ENCODE measurements at places on chromosomes 7 and 10. TPM values are rescaled to one million over a fixed set of nuclear protein-coding genes. Genes with fewer than 3 reads are reported as not detected.

- no peak for DNase-seq
Measured at GRCh38 chr7:152967958-152968357, 208.4 kb downstream of the ACTR3B start.

GRCh38 chr10:11930312-11930978 lies 107.3 kb downstream of the PROSER2 start:
- DNase-seq: no peak

DNA sequence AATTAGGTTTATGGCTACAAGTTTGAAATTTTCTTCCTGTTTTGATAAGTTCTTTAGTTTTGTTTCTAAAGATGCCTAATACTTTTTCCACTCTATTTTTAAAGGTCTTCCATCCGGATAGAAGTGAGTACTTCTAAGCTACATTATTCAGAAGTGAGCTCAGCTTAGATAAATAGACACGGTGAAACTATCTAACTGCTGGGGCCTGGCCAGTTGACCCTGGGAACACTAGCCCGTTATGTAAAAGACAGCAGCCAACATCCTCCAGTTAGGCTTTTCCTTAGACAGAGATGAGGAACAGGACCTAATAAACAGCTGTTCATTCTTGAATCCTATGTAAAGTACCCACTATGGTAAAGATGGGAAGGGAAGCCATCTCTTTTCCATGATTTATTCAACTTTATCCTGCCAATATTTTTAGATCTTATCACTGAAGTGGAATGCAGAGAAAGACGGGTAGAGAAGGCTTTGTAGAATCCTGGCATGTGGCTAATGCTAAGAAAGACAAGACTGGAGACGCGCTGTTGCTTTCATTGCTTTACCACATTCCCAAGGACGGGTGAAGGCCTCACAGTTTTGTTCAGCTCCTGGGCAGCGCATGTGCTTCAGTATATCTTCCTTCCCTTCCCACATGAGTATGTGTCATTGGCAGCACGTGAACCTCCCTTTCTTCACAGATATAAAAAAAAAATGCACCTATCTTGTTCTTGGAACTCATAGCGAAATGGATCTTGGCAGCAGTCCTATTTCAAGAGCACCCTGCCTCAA lies 340.0 kb upstream of the MEOX2 start:
- DNase-seq: no peak

DNA sequence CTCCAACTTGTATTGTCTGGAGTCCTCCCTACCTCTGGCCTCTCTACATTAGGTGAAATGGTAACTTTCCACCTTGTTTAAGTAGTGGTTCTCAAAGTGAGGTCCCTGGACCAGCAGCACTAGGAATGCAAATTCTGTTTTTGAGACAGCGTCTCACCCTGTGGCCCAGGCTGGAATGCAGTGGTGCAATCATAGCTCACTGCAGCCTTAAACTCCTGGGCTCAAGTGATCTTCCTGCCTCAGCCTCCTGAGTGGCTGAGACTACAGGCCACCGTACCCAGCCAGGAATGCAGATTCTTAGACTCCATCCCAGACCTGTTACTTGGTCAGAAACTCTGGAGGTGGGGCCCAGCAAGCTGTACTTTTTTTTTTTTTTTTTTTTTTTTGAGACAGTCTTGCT lies 6.8 kb upstream of the TBL2 start:
- no peak for DNase-seq

- no peak for DNase-seq
Measured at GRCh38 chr10:100909501-100910263, 3.1 kb upstream of the SLF2 start.

- no peak for DNase-seq
Measured at GRCh38 chr10:96441322-96441885, 72.3 kb downstream of the TLL2 start.

DNA sequence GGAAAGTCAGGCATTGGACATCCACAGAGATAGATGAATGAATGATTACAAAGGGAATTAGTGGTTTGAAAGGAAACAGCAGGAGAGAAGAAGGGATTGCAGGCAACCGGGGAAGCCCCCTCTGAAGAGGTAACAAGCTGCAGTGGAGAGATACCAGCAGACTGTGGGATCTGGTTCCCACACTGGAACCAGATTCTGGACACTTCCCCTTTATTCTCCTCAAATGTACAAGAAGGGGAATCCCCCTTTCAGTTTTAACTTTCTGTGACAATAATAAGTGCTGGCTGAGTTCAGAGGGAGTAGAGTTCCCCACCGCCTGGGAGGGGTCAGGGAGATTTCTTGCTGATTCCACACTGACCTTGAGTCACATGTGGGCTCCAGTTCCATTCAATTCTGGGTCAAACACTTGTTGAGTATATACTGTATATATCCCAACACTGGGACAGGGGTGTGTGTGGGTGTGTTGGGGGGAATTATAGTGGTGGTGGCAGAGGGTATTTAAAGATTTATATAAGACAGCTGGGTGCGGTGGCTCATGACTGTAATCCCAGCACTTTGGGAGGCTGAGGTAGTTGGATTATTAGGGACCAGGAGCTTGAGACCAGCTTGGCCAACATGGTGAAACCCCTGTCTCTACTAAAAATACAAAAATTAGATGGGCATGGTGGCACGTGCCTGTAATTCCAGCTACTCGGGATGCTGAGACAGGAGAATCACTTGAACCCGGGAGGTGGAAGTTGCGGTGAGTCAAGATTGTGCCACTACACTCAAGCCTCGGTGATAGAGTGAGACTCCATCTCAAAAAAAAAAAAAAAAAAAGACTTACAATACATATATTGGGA lies 16.5 kb upstream of the DDIT4 start:
- no peak for DNase-seq

The IFT22 gene
- 78.0 TPM for polyA plus RNA-seq

The PODXL gene
- polyA plus RNA-seq: 790 TPM

The MSS51 gene
- 1.8 TPM for polyA plus RNA-seq

The TAS2R3 gene
- 0.51 TPM for polyA plus RNA-seq
